ENCODE measurements at places on chromosomes 2 and 18.

- no peak for DNase-seq
Observed at GRCh38 chr2:230459216-230459615, 43.2 kb downstream of the SP100 start.

GRCh38 chr2:71751590-71751989 lies 298.2 kb downstream of the DYSF start:
- DNase-seq = no peak

DNA sequence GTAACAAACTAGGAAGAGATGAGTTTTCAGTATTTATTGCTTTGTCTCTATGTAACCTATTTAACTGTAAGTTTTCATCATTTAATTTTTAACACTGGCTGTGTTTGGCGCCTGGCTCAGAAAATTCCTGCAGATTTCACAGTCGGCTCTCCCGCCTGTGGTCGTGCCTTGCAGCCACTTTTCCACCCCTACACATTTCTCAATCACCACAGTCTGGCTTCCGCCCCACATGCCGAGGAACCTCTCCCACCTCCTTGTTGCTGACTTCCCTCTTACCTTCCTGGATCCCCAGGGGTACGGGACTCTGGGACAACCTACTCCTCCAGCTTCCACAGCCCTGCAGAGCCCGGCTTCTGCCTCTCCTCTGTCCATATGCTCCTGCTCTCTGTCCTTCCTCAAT lies 41.6 kb upstream of the MGAT4A start:
- DNase-seq = no peak

DNA sequence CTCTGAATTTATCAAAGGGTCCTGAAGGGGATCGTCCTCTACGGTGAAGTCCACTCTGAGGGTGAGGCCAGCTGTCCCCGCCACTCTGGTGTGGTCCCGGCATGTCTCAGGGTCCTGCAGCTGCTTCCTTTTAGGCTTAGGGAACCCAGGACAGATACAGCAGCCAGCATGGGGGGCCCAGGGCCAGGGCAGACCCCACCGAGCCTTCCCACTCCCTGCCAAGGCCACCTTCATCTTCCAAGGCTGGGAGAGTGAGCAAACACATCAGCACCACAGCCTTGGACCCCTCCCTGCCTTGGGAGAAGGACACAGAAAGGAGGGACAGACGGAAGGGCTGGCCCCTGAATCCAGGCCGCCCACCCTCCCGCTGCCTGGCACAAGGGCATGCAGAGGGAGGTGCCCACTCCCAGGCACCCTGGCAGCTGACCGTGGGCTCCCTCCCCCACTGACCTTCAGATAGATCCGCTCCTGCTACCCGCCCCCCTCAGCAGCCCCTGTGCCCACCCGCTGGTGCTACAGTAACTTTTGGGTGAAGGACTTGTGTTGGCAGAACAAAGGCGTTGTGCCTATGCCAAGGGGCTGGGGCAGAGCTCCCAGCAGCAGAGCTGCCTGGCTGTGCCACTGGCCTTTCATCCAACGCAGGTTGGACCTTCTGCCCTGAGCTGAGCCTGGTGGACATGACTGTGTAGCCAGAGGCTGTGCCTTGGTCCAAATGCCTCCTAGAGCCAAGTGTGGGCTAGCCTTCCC lies 7.6 kb downstream of the CYP26B1 start:
- DNase-seq = no peak

DNA sequence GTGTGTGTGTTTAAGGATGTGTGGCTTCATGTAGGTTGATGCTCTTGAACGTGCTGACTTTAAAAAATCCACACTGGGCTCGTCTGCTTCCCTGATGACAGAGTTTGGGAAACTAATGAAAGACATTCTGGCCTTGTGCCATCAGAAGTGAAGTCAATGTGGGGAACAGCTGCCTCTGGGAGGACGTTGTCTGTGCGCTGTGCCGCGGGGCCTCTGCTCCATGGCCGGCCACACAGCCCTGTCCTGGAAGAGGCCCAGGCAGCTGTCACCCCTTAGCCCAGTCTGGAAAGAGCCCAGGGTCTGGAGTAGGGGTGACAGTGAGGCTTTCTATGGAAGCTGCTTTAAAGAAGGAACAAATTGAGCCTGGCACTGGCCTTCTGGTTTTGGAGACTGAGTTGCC lies 155.8 kb downstream of the SH3RF3 start:
- no peak for DNase-seq

- DNase-seq = no peak
Observed at GRCh38 chr2:236889791-236890704, 195.6 kb upstream of the COPS8 start.

GRCh38 chr2:223513771-223514455 lies 88.2 kb downstream of the SCG2 start:
- DNase-seq = no peak

- DNase-seq = peak; percentile 33
Observed at GRCh38 chr2:111705711-111706336, 178.2 kb downstream of the ANAPC1 start.

DNA sequence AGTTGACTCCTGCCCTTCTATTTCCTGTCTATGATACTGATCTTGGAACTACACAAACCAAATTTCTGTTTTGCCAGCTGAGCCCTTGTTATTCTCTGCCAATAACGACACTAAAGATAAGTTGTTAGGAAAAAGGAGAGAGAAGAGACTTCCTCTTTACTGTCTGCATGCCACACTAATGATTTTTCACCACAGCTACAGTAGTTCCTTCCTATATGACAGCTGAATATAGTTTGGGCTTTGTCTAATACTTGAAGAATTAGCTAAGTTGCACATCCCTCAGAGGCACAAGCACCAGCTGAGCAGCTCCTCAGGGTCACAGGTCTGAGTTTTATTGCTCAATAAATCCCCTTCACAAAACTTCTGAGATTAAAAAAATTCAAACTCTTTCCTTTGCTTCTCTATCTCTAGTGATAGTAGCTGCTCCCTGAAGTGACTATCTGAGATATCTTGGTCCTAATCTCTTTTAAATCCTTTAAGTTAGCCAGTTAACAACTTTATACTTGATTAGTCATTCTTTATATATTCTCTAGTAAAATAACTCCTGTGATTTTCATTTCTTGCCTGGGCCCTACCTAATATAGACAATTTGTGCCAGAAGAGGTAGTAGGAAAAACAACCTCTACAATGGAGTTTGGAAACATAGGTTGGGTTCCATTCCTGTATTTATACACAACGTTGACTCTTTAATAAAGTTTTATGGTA lies 253.0 kb upstream of the CNTNAP5 start:
- DNase-seq = no peak

- DNase-seq = no peak
Observed at GRCh38 chr18:10131460-10132395, 217.9 kb downstream of the VAPA start.

DNA sequence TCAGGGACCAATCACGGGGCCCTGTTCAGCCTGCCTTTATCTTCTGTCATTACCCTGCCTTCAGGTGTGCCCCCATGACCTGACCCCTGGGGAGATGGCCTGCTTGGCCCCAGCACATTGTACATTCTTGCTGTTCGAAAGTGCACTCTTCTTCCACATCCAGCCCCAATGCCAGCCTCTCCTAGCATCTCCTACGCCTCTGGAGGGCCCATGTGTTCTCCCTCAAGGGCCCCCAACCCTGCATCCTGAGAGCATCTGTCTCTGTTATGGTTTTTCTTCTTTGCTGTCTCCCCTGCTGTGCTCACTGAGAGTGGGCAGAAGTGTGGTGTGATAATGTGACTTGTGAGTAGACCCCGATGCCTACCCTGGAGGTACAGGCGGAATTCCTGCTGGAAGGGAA lies 41.5 kb upstream of the OTOS start:
- DNase-seq = no peak

DNA sequence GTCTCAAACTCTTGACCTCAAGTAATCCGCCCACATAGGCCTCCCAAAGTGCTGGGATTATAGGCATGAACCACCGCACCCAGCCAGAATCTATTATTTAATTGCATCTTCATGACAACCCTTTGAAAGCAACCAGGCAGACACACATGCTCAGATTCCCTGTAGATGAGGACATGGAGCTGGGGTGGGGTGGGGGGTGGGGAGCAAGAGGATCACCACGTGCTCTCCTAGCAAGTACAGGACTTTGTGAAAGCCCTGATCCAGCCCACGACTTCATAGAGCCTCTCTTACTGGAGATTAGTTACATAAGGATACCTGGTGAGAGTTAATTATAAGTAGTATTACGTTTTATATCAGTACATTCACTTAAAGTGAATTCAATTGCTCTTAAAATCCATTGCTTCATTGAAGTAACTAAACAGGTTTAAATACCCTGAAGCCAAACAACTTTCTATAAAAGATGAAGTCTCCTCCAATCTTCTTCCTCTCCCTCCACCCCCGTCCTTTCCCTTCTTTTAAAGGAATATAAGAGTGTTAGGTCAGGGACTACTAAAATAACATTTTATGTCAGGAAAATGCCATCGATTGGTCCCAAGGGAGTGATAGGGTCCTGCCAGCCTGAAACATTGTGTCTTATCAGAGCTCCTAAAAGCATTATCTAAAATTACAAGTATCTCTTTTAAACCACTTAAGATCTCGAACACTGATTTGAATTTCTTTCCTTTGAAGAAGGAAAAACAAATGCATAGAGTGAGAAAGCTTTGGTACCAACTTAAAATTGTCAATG lies 123.9 kb downstream of the EPHA4 start:
- no peak for DNase-seq

- no peak for DNase-seq
Observed at GRCh38 chr18:62187543-62188510, 772 bp downstream of the RELCH start.

- DNase-seq = no peak
Observed at GRCh38 chr2:31384351-31384750, 30.2 kb downstream of the XDH start.
